ENCODE measurements at places on chromosomes 6 and 20.

GRCh38 chr6:32112431-32112980 is 3.4 kb upstream of the TNXB start:
- DNase-seq = no peak

DNA sequence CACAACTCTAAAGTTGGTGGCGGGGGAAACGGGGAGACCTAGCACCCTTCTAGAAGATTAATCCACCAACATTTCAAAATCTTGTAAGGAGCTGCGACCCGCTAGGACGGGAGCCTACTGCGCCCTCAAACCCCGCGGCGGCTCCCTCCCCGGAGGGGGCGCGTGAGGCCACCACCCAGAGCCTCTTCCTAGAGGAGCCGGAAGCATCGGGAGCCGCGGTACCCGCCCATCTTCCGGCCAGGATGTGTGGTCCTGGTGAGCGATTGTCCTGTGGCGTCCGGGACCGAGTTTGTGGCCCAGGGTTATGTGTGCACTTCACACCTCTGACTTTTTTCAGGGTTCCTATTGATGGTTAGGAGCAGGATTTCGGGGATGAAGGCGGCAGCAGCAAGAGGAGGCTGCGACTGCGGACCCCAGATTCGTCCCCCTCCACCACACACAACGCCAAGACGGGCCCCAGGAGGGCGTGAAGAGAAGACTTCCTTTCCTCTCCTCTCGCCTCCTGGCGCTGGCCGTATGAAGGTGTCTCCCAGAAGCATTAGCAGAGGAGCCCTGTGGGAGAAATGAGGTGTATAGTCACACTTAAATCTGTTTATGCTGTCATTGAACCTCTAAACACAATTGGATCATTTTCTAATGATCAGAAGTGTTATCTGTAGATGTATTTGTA is 10.7 kb downstream of the ZNF165 start:
- no peak for DNase-seq

DNA sequence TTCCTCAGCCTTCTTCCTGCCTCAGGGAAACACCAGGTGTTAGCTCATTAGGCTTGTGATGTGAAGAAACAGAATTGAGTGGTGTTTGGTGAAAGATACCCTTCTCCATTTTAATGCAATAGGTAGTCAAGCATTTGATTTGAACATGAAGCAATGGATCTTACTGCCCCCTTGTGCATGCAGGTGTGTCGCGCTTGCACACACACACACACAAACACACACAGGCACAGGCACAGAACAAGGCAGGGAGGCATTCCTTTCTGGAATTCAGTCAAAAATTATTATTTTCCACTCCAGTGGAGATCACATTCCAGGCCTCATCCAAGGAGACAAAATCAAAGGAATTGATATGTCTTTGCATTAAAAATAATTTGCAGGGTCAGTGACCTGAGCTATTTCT is 667.0 kb upstream of the MARCKS start:
- no peak for DNase-seq

GRCh38 chr20:54608039-54608745 is 132.8 kb downstream of the DOK5 start:
- DNase-seq = no peak

DNA sequence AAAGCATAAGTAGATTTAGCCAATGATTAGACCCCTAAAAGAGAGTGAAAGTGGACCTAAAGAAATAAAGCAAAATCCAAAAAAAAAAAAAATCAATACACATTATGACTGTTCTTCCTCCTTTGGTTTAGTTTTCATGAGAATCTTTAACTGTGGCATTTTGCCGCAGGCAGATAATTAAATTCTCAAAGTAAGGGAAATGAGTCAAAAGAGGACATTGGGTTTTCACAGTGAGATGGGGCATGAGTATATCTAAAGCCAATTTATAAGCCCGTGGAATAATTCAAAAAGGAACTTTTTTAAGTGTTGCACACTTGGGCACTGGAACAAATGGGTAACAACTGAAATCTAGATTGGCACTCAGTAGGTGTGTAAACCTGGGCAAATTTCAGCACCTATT is 230.3 kb downstream of the PKHD1 start:
- DNase-seq = no peak

DNA sequence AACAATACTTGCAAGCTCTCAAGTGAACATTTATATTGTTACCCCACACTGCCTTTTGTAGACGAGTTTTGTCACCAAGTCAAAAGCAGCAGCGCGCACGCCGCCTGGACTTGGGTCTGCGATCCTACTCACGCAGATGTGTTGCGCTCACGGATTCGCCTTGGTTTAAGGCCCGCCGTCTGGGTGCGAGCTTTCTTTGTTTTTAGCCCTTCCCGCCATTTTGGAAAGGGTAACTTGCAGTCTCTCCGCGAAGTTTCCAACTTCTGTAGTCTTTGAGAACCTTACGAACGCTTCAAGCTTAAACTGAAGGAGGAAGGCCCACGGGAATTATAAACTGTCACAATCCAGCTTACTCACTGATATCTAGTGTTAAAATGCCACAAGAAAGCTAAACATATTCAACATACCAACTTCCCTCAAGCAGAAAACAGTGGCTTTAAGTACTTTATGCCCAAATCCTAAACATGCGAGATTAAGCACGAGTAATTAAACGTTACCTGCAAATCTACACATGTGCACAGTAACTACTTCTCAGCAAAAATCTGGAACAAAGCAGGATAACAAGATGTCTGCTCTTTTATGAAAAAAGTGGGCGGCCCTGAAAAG is 80.4 kb upstream of the BTN3A2 start:
- peak; percentile 63 for DNase-seq

DNA sequence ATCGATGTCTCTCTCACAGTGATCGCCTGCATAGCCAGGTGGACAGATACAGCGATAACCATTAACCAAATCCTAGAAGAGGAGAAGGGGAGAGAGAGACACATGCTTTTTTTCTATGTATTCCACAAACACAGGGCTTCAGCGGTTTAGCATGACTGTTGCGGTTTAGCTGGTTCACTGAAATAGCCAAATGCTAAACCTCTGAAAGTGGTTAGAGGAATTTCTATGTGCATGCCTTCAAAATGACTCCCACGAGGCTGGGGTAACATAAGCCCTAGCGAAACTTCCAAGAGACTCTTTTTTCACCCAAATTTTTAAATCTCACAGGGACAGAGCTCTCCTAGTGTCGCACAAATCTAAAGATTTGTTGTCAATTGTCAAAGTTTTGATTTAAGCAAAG is 25.1 kb downstream of the JAG1 start:
- no peak for DNase-seq

DNA sequence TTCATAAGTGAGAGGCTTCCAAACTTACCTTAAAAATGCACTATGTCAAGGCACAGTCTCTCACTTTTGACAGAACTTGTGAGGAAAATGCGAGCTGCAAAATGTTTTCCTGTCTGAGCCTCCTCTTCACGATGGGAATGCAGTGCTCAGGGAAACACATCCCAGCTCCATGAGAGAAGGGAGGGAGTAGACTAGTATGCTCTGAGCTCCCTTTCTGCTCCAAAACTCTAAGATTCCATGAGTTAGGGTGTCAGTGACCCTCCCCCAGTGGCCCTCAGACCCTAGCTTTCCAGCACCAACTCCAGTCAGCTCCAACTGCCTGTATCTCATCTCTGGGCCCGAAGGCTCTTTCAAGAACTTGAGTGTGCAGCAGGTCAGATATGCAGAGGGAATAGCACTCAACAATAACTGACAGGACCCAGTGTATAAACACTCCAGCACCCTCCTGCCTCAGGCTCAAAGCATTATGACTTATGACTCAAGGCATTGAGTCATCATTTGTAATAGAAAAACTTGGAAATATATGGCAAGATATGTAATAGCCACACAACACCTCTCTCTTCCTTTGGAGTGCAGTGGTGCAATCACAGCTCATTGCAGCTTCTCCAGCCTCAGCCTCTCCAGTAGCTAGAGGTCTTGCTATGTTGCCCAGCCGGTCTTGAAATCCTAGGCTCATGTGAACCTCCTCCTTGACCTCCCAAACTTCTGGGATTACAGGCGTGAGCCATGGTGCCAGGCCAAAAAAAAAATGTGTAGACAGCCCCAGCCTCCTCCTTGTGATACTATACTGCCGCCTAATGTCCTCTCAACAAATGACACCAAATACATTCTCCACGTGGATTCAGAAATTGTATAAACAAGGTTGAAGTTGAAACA is 16.7 kb upstream of the ENTPD6 start:
- DNase-seq = peak; percentile 25

- DNase-seq = no peak
Measured at GRCh38 chr6:35181933-35182612, 31.7 kb upstream of the SCUBE3 start.

DNA sequence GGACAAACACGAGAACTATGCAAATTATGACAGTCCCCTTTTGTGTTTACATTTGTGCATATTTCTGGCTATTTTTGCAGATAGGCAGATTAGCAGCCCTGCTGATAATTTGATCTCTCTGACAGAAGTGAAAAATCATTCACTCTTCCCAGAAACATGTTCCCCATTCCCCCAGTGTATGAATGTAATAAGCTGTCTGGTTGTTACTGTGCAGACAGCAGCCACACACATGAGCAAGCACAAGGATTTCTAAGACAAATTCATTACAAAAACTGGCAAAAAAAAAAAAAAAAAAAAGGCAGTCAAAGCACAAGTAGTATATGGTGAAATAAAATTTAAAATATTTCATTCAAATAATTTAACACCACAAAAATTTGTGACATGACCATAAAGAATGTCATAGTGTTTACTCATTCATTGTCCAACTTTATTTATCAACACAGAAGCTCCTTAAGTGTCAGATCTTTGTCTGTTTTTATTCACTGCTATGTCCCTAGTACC is 95.5 kb upstream of the VGLL2 start:
- DNase-seq = no peak

DNA sequence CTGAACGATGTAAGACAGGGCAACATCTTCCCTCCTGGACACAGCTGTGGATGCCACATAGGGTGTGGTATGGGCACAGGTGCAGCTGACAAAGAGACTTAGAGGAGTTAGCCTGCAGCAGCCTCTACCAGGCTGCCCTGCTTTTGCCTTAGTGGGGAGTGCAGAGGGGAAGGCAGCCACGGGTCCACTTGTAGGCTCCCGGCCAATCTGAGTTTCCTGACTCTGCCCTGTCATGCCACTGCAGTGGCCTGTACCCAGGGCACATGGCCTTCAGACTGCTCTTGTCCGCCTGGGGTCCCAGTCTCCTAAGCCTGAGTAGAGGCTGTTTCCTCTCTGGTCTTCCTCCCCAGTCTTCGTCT is 17.1 kb upstream of the CST9L start:
- DNase-seq = no peak

GRCh38 chr20:47265984-47266383 is 90.5 kb downstream of the ZMYND8 start:
- DNase-seq = no peak

GRCh38 chr6:25233226-25233625 is 45.9 kb upstream of the CARMIL1 start:
- DNase-seq = no peak

GRCh38 chr6:105056646-105057045 is 99.7 kb downstream of the LIN28B start:
- DNase-seq = no peak

DNA sequence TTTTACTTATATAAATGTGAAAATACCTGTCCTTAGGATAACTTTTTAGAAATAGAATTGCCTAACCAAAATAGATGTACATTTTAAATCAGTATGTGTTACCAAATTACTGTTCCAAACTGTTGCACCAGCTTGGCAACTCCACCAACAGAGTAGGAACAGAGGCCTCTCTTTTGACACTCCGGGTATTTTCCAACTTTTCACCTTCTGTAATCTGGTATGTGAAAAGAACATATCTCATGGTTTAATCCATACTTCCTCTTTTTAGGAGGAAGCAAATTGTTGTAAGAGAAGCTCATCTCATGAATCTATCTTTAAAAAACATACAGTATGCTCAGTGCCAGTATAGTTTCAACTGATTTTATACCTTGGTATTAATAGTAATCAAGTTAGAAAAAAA is 24.9 kb downstream of the RNF144B start:
- DNase-seq = no peak

- no peak for DNase-seq
Measured at GRCh38 chr6:32140420-32141046, 10.4 kb upstream of the FKBPL start.
